ENCODE measurements at places on chromosomes 1 and 21.

DNA sequence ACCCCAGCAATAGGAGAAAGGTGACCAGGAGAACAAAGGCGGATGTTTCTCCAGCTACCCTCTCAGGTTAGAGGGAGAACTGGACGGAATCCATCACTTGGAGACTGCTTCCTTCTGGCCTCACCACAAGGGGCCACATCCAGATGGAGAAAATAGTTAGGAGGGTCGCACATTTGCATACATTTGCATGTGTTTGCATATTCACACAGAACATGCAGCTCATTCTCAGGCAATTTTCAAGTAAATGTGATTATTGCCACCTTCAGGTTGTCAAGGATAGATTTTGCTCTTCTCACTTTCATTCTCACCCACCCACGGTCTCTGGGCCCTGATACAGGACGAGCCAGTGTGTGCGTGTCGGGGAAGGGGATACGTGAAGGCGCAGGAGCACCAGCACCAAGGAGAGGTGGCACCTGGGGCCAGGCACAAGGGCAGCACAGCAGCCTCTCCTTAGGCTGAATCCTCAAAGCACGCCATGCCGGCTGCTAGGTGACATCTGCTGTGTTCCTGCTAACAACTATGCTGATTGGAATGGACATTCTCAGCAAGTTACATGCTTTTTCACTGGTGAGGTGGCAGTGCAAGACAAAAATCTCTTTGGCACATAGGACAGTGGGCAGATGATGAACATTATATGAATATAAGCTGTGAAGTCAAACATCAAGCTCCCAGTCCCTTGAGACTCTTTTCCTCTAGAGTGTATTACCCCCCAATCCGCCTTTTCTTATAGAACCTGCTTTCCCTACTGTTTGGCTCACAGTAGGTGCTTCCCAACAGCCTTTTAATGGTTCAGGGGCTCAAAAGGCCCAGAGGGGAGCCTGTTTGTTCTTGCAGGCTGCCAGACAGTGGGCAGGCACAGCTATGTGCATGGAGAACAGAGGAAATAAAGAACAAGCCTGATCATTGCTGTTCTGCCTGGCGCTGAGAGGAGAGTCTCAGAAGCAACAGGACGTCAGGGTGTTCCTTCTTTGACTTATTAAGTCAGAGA, 14.3 kb downstream of the ACKR1 start:
- DNase-seq: no peak

DNA sequence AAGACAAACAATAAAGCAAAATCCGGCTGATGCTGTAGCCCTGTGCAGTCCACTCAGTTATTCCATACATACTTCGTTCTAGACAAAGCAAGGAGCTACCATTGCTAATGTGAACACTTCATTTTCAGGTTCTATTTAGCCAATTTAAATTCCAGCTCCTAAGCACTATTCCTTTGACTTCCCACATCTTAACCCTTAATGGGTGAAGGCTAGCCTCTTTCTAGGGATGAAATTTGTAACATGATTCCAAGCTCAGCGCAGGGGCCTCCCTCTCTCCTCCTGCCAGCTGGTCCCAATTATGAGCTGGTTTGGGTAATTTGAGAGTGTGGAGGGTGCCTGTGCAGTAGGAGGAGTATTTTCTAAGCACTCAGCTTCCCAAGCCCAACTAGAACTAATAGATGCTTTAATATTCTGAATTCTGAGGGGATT, 53.9 kb upstream of the PTGFRN start:
- DNase-seq: no peak

DNA sequence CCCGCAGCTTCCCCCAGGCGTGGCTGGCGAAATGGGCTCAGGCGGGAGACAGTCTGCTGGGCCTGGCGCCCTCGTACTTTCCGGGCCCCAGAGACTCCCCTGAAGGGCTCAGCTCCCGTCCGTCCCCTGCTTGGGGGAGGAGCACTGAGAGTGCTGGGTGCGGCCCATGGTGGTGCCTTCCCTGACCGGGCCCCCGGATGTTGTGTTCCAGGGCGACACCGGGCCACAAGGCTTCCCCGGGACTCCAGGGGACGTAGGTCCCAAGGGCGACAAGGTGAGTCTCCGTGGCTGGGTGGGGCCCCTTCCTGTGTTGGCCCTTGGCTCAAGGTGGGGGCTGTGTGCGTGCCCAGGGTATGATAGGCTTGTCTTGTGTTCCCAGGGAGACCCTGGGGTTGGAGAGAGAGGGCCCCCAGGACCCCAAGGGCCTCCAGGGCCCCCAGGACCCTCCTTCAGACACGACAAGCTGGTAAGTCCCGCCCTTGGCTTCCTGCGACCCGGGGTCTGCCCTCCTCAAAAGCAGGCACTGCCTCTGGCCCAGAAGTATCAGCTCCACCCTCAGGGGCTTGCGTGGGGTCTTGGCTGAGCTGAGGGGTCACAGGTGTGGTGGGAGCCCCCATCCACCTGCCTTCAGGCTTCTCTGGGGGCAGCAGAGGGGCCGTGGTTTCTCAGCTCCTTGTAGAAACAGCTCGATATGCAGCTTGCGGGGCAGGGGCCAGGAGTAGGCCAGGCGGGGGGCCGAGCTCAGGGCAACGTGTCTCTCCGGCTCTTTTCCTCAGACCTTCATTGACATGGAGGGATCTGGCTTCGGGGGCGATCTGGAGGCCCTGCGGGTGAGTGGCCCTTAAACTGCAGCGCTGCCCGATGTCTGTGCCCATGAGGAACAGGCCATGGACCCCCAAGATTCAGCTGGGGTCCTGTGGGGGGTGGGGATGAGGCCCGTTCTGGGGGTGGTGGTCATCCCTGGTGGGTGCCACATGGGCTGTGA, 62.3 kb downstream of the SLC19A1 start:
- no peak for DNase-seq

- DNase-seq: peak; percentile 24
These were observed 13.1 kb downstream of the KRTAP13-1 start for GRCh38 chr21:30408782-30409494.

GRCh38 chr1:22317231-22317919, 134.3 kb upstream of the ZBTB40 start:
- DNase-seq: no peak

- no peak for DNase-seq
These were observed 6.9 kb downstream of the USP48 start for GRCh38 chr1:21775985-21776562.

GRCh38 chr1:29502911-29503840, 266.9 kb downstream of the PTPRU start:
- DNase-seq: no peak

DNA sequence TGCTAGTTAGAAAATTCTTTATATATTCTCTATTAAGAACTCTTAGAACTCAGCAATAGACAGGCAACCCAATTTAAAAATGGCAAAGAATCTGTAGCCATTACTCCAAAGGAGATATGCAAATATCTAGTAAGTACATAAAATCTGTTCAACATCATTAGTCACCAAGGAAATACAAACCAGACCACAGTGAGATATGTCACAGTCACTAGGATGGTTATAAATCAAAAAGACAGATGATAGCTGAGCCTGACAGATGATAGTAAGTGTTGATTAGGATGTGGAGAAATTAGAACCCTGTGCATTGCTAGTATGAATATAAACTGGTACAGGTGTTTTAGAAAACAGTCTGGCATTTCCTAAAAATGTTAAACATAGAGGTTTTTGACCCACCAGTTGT, 26.6 kb downstream of the SRSF11 start:
- DNase-seq: no peak

DNA sequence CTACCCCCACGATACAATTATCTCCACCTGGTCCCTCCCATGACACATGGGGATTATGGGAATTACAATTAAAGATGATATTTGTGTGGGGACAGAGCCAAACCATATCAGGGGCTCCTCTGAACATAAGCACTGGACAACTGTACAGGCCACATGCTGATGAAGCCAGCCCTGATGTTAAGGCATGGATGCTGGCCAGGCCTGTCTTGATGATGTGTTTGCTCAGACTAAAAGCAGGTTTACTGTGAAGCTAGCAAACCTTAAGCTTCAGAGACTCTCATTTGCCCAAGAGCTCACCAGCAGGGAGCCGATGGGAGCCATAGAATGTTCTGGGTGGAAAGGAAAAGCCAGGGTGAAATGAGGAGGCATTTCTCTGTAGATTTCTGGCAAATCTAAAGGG, 135.3 kb upstream of the KCNK1 start:
- no peak for DNase-seq

- no peak for DNase-seq
These were observed 1.6 kb upstream of the IER5 start for GRCh38 chr1:181086926-181087325.

GRCh38 chr1:109864047-109864822, 46.4 kb upstream of the CSF1 start:
- DNase-seq: no peak

- DNase-seq: no peak
These were observed 78.6 kb downstream of the MAN1C1 start for GRCh38 chr1:25695090-25695770.

- DNase-seq: no peak
These were observed 27.4 kb downstream of the PALMD start for GRCh38 chr1:99673315-99673714.

GRCh38 chr1:53551428-53551995, 92.3 kb downstream of the DMRTB1 start:
- no peak for DNase-seq

DNA sequence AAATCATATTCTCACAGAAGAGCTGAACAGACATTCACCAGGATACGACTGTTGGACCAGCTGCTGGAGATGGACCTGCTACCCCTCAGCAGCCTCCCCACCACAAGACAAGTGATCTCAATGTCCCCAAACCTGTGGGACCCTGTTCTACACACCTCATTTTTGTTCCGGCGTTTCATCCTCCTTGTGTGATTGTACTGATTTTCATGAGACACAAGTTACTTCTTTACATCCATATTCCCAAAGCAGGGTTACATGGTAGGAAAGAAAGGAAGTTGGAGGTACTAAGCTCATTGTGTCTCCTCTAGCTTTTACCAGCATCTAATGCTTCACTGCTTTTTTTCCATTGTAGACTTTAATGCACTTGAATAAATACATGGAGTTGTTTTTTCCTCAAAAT, 8.7 kb downstream of the ADAMTS1 start:
- no peak for DNase-seq

DNA sequence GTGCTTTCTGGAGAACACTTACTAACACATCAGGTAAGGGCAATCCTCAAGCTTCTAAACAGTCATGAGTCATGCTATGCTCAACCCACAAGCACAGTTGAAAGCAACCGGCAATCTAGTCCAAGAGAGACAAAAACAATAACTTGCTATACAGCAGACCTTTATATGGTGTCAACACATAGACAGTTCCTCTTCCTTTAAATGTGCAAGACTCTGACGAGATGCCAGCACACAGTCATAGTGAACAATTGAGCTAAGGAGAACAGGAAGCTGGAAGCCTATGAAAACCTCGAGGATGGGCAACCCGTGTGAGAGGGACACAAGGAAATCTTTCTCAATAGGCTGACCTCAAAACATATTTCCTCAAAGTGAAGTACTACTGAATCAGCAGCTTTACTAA, 5.3 kb downstream of the ADIPOR1 start:
- DNase-seq: no peak

GRCh38 chr1:159465191-159465603, 25.7 kb downstream of the OR10J1 start:
- DNase-seq: no peak
